Cortex of kidney (tissue), 1 donor: ENCODE measurements at places on chromosomes 7 and 10.

DNA sequence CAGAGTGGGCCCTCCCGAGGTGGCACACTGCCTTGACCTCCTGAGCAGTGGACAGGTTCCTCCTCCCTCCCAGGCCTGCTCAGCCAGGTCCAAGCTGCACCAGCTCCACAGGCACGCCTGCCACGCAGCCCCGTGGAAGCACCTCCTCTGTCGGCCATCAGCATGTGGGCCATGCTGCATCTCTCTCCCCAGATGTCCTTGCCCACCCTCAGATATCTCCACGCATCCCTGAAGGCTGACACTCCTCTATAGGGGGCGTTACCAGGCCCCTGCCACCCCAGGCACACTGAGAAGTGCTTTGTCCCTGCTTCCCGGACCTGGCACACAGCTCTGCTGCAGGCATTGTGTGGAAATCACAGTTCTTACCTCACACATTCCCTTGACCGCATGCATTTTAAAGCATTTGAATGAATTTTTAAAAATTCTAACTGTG is 598.5 kb downstream of the SDK1 start:
- DNase-seq = no peak

DNA sequence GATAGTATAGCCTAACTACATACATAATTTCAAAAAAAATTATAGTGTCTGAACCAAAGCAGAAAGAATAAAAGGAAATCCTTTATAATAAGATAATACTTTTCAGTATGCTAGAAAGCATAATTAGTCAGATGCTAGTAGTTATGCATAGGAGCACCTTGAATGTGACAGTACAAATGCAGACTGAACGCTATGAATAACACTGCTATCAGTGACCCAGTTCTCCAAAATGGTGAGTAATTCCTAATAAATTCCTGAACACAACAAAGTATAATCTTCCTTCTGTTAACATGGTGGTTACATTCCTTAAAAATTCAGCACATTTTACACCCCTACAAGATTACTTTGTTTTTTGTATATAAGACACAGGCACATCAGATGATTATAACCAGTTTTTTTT is 1.2 kb upstream of the CHPF2 start:
- no peak for DNase-seq

DNA sequence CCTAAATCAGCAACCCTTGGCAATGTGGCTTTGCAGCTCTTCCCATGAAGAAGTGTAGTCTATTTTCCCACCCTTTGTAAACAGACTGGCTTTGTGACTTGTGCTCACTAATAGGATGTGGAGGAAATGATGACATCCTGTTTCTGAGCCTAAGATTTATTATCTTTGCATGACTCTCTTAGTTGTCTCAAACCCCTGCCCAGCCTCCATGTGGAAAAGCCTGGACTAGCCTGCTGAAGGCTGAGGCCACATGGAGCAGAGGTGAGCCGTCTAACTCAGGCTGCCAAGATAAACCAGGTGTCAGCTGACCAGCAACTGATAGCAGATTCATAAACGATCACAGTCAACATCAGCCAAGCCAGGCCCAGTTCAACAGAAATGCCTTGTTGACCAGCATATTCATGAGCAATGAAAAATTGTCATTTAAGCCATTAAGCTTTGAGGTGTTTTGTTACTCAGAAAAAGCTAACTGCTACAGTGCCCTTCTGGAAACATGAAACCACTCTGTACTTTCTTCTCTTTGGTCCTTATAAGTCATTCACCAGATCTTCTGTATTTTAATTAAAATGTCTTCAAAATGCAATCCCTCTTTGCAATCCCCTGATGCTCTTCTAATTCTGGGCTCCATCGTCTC is 586.3 kb upstream of the ANKRD30A start:
- DNase-seq = no peak

GRCh38 chr10:57867241-57867640 is 400.5 kb downstream of the IPMK start:
- DNase-seq = no peak

DNA sequence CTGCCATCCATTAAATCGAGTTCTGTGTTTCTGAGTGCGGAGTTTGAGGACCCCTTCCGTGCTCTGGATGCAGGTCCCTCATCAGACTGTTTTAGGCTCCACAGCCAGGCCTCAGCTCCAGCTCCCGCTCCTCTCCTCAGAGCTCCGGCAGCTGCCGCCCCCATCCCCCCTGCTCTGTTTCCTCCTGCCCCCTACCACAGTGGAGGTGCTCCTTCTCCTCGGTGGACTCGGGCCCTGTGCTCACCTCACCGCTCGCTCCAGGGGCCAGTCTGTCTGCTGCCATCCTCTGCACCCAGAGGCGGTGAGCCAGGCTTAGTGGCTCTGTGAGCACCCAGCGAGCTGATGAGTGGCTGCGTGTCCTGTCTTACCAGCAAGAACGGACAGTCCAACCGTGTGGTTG is 21.4 kb upstream of the PRKAR1B start:
- no peak for DNase-seq

GRCh38 chr10:6917125-6917524 is 337.0 kb upstream of the PRKCQ start:
- DNase-seq = no peak

DNA sequence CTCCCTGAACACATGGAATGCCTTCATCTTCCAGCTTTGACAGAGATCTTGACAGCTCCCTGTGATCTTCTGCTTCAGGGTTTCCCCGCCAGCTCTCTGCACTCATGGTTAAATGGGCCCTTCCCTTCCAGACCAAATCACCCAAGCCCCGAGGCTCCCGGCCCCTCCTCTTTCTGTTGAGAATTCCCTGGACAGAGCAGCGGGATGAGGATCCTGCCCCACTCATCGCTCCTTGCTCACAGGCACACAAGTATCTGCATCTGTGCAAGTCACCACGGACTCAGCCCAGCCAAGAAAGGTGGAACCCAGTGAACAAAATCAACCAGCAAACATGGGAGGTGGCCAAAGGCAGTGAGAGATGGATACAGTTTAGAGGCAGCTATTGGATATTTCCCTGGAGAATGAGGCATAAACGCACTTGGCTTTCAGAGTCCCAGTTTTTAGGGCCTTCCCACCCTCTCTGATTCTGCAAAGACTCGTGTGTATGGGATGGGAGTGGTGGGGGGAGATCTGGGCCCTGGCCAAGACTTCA is 37.7 kb upstream of the CXCL12 start:
- no peak for DNase-seq

DNA sequence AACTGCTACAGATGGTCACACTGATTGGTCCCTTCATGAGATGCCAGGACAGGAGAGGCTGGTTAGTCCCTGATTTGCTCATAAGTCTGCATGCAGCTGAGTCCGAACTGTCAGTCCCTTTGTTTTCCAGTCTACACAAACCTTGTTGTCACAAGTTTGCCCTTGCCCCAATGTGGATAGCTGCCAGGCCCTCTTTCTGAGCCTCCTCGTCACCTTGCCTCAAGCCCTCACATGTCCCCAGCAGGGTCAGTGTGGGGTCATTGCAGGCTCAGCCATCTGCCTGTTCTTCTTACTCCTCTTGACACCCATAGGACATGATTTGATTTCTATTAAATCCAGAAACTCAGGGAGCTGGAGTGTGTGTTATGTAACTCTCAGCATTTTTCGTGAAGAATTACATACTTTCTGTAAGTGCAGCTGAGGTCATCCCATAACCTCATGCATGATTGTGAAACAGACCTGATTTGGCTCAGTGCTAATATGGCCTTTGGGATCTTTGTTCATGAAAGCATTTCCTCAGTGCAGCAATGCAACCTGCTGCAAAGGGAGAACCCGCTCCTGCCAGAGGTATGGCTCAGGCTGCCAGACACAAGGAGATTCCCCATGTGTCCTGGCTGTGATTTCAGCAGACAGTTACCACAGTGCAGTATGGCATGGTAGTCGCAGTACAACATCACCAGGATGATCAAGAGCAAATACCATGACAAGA is 70.0 kb upstream of the ZMIZ2 start:
- no peak for DNase-seq

- DNase-seq = no peak
Measured at GRCh38 chr7:11328309-11328708, 354.6 kb downstream of the PHF14 start.

- DNase-seq = no peak
Measured at GRCh38 chr7:150986099-150986512, 4.7 kb upstream of the NOS3 start.

DNA sequence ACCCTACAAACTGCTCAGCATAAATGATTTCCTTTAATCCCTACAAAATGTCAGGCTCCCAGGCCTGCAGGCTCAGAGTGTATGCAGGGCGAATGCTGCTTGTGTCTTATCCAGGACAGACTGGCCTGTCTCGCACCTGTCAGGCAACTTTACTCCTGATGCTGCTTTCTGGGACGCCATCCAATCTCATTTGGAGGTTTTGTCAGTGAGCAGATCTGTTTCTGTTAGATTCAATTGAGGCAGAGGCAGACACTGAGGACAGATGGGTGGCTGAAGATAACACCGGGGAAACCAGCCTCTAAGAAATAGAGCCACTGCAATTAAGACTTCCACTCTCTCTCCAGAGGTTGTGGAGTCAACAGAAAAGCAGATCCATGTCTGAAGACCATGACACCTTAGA is 115.6 kb downstream of the DPP6 start:
- no peak for DNase-seq

DNA sequence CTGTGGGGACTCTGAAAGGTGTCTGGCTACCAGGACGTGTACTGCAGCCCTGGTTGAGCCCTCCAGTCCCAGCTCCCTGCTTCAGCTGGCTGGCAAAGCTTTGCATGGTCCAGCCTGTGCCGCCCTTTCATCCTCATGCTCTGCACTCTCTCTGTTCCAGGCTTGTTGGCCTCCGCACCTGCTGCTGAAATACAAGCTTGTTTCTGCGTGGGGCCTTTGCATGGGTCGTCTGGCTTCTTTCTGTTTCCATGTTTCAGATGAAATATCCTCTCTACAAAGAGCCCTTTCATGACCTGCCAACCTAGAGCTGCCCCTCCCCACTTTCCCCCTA is 45.9 kb downstream of the TSPAN15 start:
- DNase-seq = no peak

DNA sequence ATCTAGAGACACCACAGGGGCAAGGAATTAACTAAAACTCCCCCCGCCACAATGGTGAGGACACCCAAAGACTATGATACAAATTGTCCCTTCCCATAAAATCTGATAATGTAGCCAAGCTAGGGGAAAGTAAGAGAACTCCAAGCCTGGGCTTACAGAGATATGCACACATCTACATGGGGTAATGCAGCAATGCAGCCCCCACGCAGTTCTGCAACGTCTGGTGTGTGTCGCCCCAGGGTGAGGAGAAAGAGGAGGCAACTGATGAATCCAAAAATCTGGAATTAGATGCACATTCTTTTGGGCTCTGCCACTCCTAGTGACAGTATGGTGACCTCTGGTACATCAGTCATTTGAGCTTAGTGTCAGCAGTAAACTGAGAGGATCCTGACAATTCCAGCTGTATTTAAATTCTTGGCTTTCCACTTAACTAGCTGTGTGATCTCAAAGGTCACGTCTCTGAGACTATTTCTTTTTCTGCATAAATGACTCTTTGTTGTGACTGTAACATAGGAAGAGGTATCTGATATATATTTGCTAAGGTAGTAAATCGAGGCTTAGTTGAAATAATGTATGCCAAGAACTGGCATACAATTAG is 51.5 kb downstream of the PIP4K2A start:
- DNase-seq = no peak

- no peak for DNase-seq
Measured at GRCh38 chr10:119443970-119444660, 98.4 kb downstream of the RGS10 start.

- no peak for DNase-seq
Measured at GRCh38 chr10:60323162-60323561, 66.5 kb downstream of the ANK3 start.

DNA sequence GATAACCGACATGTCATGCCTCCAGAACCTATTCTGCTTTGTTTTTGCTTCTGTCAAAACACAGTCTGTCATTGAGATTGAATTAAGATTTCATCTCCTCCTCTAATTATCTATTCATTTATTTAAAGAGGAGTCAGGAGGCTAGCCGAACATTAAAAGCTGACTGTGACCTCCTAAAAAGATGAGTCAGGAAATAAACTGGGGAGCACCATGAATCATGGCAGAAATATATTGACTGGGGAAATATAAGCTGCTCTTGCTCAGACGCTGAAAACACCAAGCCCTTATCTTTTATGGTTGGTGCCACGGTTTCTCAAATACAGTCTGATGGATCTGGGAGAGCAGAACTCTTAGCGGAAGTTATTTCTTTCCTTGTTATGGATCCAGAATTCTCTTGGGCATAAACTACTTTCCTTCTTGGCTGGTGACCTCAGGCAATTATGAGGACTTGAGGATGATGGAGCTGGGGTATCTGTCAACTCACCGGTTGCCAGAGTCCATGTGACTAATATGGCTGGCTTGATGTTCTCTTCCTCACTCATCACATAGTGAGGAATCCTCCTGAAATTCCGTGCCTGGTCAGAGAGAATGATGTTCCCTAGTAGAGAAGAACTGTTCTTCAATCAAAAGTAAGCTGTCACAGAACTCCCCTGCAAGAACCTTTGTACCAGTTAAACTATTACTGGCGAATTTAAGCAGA is 307.6 kb upstream of the PHYHIPL start:
- DNase-seq = no peak

- no peak for DNase-seq
Measured at GRCh38 chr10:3761904-3762303, 23.1 kb downstream of the KLF6 start.

DNA sequence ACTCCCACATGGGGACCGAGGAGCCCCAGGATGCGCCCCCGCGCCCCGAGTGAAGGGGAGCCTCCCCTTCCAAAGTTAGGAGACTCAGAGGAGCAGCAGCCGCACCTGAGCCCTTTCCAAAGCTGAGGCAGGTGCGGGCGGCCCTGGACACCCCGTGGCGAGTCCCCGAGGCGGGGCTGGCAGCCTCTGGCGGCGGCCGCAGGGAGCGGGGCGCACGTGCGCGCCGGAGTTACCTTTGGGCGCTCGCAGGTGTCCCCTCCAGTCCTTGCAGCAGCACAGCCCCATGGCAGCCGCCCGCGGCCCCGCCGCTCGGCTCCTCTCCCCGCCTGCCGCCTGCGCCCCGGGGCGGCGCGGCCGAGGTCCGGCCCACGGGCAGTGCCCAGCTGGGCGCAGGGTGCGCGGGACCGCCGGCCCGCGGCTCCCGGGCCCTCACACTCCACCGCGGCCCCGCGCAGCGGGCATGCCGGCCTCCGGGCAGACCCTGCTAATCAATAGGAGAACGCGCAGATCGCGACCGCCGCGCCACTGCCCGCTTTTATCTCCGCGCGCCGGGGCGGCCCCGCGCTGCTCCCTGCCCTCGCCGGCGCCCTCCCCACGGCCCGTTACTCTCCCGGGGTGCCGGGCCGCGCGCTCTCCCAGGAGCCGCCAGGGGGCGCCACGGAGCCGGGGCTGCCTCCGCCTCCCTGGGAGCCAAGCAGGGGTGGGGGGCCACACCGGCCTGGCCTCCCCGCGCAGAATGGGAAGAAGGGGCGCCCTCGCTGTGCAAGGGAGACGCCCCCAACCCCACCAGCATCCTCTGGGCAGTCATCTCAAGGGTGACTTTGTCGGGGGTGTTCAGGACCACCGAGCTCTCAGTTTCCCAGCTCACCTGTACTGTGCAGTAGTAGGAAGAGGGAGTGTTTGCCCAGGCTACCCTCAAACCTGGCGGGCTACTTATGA is 80.8 kb downstream of the ARHGAP22 start:
- no peak for DNase-seq

GRCh38 chr10:71659111-71659634 is 60.4 kb downstream of the C10orf105 start:
- no peak for DNase-seq

GRCh38 chr10:129331207-129331838 is 135.7 kb upstream of the MGMT start:
- no peak for DNase-seq
